ENCODE measurements at places on chromosomes 5 and 9.

- no peak for DNase-seq
These were observed 84.3 kb upstream of the RAPGEF1 start for GRCh38 chr9:131824155-131824594.

GRCh38 chr9:86639899-86640379, 285.7 kb upstream of the TUT7 start:
- no peak for DNase-seq

DNA sequence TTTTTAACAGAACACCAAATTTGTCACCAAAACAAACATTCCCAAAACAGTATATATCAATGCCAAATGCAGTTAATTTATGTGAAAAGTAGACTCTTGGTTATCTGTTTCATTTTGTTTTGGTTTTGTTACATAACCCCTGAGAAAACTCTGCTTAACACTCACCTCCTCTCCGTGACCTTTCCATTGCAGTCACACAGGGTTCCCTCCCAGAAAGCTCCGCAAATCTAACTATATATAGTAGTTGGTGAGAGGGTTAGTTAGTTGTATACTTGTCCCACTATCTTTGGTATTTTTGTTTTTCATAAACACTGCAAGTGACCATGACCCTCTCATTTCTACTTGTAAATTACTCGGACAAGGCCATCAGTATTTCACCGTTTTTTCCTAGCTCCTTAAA, 25.5 kb downstream of the NFIB start:
- DNase-seq = no peak

DNA sequence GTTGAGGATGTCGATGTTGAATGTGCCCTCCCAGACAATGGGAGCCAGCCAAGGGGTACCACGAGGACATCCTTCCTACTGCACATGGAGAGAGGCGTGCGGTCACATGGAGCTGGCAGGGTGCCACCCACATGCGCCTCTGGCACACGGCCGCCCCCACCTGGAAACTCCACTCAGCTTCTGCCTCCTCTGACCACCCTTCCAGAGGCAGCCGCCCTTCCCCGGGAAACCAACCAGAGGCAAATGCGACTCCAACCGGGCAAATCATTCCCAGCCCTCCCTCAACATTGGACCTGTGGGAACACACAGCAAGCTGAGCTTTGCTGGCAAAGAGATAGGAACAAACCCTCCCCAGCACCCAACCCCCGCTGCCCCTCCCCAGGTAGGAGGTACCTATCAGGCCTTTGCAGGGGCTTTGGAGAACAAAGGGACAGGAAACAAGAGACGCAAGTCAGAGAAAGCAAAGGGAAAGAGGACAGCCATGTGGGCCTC, 17.5 kb downstream of the ABO start:
- DNase-seq = peak; percentile 77

GRCh38 chr9:69190863-69191181, 16.7 kb downstream of the TJP2 start:
- no peak for DNase-seq

GRCh38 chr9:114574438-114574837, 13.1 kb upstream of the ATP6V1G1 start:
- DNase-seq = no peak

GRCh38 chr5:170451747-170452365, 52.0 kb upstream of the KCNIP1 start:
- DNase-seq = no peak

DNA sequence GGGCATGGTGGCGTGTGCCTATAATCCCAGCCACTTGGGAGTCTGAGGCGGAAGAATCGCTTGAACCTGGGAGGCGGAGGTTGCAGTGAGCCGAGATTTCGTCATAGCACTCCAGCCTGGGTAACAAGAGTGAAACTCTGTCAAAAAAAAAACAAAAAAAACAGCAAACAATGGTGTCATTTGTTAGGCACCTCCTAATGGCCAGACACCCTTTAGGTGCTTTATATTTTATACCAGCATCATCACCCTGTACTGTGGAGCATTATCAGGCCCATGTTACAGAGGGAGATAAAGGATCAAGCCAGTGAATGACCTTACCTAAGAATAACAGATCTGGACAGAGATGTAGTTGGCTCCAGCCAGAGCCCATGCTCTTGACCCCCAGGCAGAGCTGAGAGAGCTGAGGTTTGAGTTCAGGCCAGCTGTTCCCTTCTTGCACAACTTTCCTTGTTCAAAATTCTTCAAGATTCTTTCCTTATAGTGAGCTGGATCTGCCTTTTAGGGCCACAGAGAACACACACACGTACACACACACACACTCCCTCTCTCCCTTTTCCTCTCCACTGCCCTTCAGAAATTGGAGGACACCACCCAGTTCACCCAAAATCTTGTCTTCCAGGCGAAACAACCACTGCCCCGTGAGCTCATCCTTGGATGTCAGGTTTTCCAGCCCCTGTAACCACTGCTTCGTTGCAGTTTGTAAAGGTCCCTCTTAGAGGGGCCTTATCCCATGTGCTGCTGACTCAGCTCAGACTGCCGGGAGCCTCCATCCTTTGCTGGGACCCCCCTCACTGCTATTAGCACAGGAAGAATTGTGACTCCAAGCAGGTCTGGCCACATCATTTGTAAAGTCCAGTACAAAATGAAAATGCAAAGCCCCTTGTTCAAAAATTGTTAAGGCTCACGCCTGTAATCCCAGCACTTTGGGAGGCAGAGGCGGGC, 10.4 kb upstream of the PTGES start:
- DNase-seq = no peak

- DNase-seq = no peak
These were observed 154.5 kb downstream of the CWC27 start for GRCh38 chr5:64923151-64923685.

DNA sequence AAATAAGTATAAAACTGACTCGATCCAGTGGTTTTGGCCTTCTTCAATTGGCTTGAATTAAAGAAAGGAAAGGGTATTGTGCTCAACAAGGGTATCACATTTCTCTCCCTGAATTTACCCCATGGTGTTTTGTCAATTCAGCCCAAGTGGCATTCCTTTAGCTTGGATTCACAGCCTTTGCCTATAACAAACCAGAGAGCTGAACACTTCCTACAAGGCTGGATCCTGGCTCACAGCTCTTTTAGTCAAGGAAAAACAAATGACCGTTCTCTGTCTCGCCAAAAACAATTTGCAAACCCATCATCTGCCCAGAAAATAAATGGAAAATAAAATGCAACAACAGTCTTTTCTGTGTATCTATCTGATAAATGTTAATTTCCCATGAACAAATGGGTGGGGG, 5.7 kb downstream of the ZNF366 start:
- no peak for DNase-seq

DNA sequence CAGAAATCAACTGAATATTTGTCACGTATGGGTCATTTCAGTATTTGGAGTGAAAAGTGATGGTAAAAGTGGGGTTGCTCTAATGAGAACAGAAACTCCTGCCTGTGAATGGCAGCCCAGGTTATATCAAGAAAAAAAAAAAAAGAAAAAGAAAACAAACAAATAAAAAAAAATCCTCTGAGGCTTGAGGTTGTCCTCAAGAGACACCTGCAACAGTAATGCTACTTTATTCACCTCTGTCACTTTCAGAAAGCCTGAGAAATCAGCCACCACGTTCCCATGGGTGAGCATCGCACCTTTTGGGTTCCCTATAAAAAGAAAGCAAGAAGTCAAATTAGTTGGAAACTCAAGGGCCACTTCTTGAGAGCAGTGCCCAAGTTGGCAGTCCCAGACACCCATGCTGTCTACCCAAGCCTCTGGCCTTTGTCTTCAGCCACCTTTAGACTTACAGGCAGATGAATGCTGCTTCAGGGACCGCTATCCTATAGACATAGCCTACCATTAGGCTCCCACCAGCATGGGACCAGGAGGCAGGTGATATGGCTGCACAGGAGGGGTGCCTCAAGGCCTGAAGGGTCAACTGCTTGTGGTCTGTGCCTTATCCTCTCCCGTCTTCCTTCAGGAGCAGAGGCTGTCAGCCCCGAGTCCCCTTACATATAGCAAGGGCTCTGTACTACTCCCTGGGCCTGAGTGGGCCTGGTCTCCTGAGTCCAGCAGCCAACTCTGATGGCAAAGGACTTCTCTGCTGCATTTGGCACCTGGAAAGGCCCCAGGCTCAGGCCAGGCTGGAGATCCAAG, 31.1 kb upstream of the MEIKIN start:
- DNase-seq = no peak

- no peak for DNase-seq
These were observed 11.9 kb downstream of the MEGF10 start for GRCh38 chr5:127302509-127302908.

DNA sequence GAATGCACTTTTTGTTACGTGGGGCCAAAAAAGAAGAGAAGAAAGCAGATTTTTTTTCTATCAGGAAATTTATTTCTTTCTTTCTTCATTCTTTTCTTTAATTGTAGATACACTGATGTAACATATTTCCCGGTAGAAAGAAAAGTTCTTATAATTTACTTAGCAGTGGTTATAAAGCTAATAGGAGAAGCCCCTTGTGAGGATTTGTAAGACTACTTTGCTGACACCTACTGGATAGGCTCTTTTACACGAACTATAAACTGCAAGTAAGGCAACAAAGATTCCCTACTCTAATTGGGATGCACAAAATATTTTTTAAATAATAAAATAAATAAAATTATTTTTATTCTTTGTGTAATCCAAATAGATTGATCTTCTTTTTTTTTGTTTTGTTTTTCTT, 284.4 kb downstream of the DNAH5 start:
- no peak for DNase-seq

Data from thyroid gland (tissue), 4 donors.